ENCODE measurements at places on chromosomes 3 and 15.

GRCh38 chr3:20741381-20741780, 555.4 kb upstream of the SGO1 start:
- no peak for DNase-seq

DNA sequence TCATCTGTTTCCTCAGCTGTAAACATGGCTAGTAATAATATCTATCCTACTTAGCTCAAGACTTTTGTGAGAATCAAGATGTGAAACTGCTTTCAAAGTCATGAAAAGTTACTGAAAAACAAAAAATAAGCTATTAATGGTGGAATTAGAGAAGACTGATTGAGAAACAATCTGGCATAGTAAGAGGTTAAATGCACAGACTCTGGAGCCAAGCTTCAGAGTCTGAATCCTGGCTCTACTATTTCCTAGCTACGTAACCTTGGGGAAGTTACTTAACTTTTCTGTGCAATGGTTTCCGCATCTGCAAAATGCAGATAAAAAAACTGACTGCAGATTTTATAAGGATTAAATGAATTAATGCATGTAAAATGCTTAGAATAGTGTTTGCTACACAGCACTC, 28.8 kb downstream of the LRRFIP2 start:
- no peak for DNase-seq

GRCh38 chr15:65079580-65079979, 3.0 kb downstream of the KBTBD13 start:
- DNase-seq, result no peak

GRCh38 chr3:10280571-10280970, 12.2 kb downstream of the GHRL start:
- DNase-seq, result no peak

DNA sequence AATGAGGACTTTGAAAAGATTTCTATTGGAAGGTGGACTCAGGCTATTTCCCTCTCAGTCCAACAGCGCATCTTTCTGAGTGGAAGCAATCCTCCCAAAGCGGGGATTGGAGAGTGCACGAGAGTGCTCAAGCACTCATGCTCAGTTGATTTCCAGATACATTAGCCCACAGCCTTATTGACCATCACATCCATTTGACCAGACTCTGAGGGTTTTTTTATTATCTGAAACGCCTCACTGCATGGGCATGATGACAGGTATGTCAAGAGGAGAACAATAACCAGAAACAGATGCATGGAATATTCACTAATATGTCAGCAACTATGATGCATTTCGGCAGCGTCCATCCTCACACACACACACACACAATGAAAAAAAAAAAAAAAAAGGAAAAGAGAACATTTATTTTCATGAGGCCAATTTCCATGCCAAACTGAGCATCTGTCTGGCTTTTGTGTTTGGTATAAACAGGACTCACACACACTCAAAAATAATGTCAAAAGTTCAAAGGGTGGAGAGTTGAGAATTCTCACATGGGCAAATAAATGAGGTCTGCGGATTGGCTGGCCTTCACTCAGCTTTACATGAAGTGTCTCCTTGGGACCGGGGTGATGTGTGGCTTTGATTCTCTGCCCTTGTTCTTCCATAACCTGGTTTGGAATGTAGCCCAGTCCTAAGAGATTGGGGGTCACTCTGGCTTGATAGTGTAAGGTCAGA, 371.6 kb downstream of the MCTP2 start:
- no peak for DNase-seq

DNA sequence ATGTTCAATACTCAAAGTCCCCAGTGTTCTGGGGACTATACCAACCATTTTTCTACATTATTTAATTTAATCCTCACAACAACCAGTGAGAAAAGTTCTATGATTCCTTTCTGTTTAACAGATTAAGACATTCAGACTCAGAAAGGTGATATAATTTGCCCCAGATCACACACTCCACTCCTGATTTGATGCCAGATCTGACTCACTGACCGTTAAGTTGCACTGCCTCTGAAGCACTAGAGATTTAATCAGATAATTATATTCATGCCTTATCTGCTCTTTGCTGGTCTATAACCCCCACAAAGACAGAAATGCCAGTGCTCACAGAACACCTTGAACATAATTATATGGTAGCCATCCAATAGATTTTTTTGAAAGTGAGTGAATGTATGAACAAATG, 501.0 kb downstream of the IGSF11 start:
- no peak for DNase-seq

DNA sequence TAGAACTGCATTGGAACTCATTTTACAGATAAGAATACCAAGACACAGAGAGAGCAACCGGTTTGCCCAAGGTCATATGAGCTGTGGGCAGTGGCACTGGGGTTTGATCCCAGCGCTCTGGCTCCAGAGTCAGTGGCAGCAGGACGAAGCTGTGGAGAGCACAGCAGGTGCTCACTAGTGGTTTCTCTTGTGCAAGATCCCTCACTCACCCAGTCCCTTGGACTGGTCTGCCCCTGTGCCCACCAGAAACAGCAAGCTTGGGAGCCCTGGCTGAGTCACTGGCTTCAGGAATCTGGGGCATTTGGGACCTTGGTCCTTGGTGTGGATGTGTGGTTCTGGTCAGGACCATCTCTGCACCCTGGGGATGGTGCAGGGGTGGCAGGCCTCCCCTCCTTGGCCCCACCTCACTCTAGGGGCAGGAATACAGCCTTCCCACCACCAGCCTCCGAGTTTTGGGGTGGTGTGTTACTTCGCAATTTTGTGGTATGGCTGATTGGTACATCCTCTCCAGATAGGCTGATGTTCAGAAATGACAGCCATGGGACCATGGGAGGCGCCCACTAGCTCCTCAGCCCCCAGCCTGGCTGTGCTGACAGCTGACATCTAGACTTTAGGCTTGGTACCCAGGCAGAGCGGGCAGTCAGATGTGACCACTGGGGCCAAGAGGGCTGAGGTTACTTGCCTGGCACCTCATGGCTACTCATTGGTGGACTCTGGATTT, 104.6 kb downstream of the LSM3 start:
- no peak for DNase-seq

DNA sequence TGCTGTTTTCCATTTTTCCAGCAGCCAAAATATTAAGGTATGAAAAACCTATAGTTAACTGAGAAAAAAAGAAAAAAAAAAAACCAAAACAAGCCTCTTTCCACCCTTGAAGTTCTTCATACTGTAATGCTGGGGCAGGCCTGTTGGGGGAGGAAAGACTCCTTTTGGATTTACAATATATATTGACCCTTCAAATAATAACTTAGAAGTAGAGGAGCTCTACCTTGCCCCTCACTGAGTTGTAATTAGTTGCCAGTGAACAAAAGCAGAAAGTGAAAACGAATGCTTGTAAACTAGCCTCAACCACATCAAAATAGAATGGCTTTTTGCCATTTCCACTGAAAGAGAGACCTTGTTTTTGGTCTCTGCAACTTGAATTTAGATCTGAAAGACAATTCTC, 326.6 kb downstream of the NR2F2 start:
- DNase-seq, result no peak

DNA sequence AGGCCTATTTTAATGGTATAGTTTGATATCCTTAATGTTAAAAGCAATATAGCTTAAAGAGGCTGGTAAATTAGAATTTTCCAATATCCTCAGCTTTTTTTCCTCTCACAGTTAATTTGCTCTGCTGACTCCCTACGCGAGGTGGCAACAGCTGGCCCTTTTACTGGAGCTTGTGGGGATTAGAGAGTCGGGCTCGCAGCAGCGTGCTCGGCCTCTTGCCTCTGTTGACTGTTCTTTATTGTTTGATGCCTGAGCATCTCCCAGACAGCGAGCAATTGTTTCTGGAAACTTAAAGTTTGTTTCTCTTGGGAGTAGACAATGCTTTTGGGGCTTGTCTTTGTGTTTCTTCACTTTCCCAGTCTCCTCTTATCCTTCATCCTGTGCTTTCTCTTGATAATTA, 80.8 kb downstream of the OPA1 start:
- no peak for DNase-seq

GRCh38 chr3:189277711-189278110, 105.9 kb downstream of the TPRG1 start:
- DNase-seq, result no peak

DNA sequence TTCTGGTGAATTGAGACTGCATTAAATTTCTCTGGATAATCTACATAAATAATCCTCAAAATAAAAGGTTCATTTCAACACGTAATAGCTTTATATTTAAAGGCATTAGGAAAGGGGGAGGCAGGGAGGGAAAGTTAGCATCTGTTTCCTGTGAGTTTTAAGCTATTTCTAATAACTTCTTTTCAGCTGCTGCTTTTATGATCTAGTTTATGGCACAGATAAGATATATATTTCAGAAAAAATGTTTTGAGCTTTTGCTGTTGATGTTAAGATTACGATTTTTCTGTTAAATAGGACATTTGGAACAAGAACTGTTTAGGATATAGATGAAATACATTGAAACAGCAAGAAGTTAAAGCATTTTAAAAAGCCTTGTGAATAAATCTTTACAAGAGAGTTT, 30.0 kb downstream of the UBE2E1 start:
- no peak for DNase-seq

DNA sequence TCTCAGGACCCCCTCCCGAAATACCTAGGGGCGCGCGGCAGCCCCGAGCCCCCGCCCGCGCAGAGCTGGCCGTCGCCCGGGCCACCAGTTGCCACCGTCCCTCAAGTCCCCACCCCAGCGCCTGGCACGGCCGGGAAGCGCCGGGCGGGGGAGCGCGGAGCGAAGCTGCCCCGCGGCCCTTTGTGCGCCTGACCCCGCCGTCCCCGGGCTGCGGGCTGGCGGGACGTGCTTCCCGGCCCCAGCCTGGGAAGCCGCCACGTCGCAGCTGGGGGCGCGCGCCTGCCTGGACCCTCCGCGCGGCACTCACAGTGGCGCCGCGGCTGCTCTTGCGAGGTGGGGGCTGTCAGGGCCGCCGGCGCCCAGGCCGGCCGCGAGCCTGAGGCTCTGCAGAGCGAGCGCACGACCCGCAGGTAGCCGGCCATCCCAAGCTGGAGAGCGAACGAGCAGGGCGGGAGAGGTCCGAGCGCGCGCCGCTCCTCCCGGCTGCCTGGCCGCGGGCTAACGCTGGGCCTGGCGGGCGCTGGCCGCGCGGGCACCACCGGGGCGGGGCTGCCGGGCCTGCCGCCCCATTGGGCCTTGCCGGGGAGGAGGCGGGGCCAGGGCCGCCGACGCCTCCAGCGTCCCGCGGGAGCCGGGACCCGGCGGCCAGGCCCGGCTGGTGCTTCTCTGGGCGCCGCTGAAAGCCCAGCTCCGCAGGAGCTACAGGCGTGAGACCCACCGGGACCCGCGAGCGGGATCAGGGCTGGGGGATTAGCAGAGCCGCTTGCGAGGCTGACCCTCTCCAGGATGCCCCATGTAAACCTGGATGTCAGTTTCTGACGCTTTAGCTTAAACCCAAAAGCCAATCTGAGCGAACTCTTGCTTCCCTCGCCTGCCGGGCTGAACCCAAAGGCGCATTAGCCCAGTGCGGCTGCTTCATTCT, at the start of gene IDH2:
Gene IDH2, minus strand, starts transcription at position 500 of the 922 bp plus-strand sequence. Its CDS starts 78 bp downstream, at position 422.
- peak; percentile 88 for DNase-seq

GRCh38 chr3:133896002-133896761, 500 bp upstream of the RAB6B start:
- no peak for DNase-seq

GRCh38 chr3:167870759-167871158, 135.2 kb downstream of the SERPINI1 start:
- DNase-seq, result no peak

GRCh38 chr3:187021748-187022402, 91.5 kb downstream of the ST6GAL1 start:
- DNase-seq, result no peak
